NCI-H774 (cell line): ENCODE measurements at places on chromosomes 6 and 20.

- no peak for DNase-seq
Observed at GRCh38 chr6:20791074-20791473, 256.8 kb downstream of the CDKAL1 start.

DNA sequence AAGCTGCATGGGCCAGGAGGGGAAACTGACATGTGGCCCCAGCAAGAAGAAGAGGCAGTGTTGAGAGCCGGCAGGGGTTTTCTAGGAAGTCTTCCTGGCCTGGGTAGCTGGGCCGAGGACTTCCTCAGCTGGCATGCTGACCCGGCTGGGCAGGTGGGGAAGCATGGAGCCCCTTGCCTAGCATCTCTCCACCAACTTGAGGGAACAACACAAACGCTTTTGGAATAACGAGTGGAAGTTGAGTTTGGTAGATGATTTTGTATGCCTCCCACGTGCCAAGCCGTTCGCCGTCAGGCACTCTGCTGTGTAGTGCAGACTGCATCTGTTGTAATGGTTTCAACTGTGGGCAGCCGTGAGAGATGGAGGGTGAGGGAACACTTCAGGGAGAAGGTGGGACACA lies 7.3 kb downstream of the TMEM181 start:
- DNase-seq, result no peak

GRCh38 chr20:38692436-38693411 lies 31.6 kb upstream of the SLC32A1 start:
- DNase-seq, result no peak

DNA sequence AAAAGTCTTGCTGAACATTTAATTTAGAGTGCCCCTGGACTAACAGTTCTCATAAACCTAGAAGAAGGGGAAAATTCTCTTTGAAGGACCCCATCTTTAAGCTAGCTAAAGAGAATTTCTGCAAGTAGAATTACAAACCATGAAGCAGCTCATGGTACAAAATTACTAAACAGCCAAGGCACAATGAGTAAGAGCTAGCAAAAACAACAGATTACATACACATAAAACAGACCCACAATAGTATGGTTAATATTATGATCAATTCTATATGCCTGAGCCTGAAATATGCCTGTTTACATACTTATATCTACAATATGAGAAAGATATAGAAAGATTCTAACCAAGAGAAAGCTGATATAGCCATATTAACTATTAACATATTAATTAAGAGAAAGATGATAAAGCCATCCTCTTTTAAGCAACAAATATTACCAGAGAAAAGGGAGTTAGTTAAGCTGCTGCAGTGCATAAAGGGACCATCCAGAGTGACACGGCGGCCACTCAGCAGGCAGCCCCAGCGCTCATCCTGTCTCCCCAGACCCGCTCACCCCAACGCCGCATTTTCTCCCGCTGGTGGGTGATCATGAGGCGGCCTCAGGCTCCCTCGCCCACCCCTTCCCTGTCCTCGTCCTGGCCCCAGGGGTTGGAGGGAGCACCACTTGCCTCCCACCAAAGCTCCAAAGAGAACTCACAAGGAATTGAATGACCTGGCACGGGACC lies 98.4 kb upstream of the CARMIL1 start:
- no peak for DNase-seq

DNA sequence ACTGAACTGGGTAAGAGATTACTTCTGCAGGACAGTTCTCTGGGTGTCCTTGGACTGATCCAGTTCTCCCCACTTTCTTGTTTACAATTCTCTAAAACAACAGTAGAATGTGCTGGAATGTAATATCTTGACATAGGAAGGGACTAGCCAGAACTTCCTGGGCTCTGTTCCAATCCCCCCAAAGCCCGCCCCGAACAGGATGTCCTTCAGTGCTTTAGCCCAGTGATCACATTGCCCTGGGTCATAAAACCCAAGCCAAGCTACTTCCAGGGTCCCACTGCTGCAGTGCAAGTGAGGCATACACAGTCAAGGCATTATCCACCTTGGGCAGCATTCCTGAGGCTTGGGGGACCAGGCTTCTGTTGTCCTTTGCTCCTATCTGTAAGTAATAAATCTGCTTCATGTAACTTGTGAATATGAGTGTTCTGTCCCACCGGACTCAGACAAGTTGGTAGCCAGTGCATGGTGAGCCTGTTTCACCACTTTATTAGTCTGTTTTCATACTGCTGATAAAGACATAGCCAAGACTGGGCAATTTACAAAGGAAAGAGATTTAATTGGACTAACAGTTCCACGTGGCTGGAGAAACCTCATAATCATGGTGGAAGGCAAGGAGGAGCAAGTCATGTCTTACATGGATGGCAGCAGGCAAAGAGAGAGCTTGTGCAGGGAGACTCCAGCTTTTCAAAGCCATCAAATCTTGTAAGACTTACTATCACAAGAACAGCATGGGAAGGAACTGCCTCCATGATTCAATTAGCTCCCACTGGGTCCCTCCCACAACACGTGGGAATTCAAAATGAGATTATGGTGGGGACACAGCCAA lies 23.5 kb downstream of the FITM2 start:
- no peak for DNase-seq

- DNase-seq, result no peak
Observed at GRCh38 chr20:40965671-40966070, 63.0 kb upstream of the TOP1 start.

- no peak for DNase-seq
Observed at GRCh38 chr6:53529324-53530036, 15.4 kb downstream of the GCLC start.

GRCh38 chr6:72741083-72741482 lies 119.2 kb downstream of the KCNQ5 start:
- DNase-seq, result no peak

DNA sequence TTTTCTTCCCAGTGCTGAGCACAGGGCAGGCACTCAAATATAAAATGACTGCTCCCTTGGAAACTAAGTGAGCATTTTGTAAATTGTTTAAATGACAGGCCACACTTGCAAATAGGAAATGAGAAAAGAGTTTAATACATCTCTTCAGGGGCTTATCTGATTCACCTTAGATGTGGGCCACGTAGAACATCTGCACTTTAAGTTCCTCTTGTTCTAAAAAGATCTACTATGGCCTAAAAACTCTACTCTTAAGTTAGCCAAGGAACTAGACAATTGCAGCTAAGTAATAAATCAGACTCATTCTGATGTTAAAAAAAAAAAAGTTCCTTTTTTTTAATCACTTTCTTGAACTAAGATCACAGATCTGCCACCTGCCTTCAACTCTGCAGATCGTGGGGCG lies 126.3 kb downstream of the KIF16B start:
- no peak for DNase-seq
